ENCODE measurements at places on chromosomes 3 and 15.
A peak's percentile ranks its signal among the peaks of the same experiment; 100 is the strongest.

GRCh38 chr3:44984335-44984734, 8.3 kb downstream of the EXOSC7 start:
- DNase-seq: no peak

- no peak for DNase-seq
Observed at GRCh38 chr3:29137601-29138000, 143.3 kb upstream of the RBMS3 start.

GRCh38 chr3:141877911-141878310, 1.5 kb downstream of the ATP1B3 start:
- no peak for DNase-seq

GRCh38 chr3:3443482-3443881, 264.0 kb upstream of the CRBN start:
- no peak for DNase-seq

DNA sequence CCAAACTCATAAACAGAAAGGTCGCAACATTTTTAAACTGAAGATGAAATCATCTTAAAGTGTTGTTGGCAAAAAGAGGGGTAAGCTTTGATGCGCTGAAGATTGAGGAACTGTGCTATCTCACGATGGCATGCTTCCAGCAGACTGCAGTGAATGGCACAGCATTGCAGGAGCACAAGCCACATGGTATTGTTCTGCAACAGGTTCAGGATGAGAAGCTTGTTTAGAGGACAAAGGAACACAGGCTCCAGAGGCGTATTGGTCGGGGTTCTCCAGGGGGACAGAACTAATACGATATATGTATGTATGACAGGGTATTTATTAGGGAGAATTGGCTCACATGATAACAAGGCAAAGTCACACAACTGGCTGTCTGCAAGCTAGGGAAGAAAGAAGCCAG, 13.8 kb upstream of the PLD1 start:
- DNase-seq: no peak

GRCh38 chr3:31960793-31961431, 20.1 kb downstream of the OSBPL10 start:
- DNase-seq: no peak

- no peak for DNase-seq
Observed at GRCh38 chr15:48459571-48460442, 128.6 kb downstream of the DUT start.

- DNase-seq: no peak
Observed at GRCh38 chr15:47834093-47834492, 116.8 kb downstream of the SEMA6D start.

- DNase-seq: no peak
Observed at GRCh38 chr3:45912435-45912834, 26.1 kb downstream of the CCR9 start.

GRCh38 chr3:53718462-53718861, 127.8 kb downstream of the CHDH start:
- DNase-seq: no peak

DNA sequence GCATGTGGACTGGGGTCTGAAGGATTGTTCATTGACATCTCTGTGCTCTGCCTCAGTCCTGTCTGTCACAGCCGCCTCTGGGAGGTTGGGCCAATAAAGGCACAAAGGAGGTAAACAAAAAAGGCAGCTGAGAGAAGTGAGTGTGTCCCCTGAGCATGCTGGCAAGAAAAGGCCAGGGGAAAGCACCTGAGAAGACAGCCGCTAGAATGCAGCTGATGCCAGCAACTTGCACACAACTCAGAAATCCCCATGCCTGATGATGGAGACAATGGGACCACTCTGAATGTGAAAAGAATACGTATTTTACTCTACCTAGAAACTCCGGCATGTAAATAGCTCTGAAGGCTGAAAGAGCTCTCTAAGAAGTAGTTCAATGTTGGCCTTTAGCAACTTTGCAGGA, 118.7 kb downstream of the KCNH8 start:
- DNase-seq: no peak

GRCh38 chr3:186002884-186003472, 65.2 kb upstream of the TRA2B start:
- no peak for DNase-seq

- no peak for DNase-seq
Observed at GRCh38 chr15:41336549-41336948, 3.9 kb downstream of the NUSAP1 start.

DNA sequence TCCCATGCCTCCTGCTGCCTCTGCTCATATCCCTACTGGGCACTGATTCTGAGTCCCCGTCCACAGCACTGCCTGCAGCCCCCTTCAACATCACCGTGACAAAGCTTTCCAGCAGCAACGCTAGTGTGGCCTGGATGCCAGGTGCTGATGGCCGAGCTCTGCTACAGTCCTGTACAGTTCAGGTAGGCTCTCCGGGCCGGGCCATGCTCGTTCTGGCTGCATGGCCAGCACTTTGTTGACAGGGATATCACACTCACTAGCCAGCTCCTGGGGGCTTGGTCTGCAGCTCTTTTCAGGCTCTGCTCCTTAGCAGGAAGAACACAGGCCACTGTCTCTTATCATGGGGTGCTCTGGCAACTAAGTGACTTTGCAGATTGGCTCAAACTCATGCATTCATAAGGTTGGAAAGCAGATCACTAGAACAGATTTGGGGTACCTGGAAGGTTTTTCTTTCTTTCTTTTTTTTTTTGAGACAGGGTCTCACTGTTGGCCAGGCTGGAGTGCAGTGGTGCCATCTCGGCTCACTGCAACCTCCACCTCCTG, 6.0 kb downstream of the TYRO3 start:
- no peak for DNase-seq

GRCh38 chr15:64099379-64099778, 3.6 kb downstream of the SNX1 start:
- no peak for DNase-seq

- DNase-seq: no peak
Observed at GRCh38 chr3:77303955-77304699, 264.2 kb downstream of the ROBO2 start.

DNA sequence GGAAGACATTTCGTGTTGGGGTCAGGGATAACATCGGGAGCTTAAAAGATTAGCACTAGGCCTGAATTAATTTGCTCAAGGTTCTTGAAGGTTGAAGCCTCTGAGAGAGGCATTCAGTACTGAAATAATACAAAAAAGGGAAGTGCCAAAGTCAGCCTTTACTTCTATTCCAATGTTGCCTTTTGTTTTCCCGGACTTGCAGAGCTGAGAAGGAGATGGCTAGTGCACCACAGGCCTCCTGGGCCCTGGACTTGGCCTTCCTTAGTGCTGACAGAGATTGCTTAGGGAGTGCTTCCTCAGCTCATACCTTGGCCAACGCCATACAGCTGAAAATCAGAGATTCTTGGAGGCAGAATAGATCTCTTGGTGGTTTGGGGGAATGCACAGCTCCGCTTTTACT, 333.6 kb upstream of the TBL1XR1 start:
- no peak for DNase-seq

DNA sequence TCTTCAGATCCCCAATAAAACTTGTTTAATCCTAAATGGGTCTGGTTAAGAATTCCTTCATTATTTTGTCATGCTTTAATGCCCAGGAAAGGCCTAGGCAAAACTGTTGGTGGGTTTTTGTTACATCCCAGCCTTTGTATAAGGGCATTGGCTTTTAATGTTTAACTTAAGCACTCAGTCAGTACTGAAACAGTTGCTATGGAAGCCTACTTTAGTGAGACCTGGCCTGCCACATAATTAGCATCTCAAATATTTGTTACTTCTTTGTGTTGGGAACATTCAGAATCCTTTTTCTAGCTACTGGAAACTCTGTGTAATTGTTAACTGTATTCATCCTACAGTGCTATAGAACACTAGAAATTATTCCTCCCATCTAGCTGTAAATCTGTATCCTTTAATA, 369.6 kb upstream of the ATP10A start:
- DNase-seq: no peak

DNA sequence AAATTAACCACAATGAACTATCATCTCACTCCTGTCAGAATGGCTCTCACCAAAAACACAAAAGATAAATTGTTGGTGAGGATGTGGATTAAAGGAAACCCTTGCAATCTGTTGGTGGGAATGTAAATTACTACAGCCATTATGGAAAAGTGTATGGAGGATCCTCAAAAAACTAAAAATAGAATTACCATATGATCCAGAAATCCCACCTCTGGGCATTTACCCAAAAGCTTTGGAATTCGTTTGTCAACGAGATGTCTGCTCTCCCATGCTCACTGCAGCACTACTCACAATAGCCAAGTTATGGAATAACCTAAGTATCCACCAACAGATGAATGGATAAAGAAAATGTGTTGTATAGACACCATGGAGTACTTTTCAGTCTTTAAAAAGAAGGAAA, 21.6 kb downstream of the FSIP1 start:
- DNase-seq: no peak

DNA sequence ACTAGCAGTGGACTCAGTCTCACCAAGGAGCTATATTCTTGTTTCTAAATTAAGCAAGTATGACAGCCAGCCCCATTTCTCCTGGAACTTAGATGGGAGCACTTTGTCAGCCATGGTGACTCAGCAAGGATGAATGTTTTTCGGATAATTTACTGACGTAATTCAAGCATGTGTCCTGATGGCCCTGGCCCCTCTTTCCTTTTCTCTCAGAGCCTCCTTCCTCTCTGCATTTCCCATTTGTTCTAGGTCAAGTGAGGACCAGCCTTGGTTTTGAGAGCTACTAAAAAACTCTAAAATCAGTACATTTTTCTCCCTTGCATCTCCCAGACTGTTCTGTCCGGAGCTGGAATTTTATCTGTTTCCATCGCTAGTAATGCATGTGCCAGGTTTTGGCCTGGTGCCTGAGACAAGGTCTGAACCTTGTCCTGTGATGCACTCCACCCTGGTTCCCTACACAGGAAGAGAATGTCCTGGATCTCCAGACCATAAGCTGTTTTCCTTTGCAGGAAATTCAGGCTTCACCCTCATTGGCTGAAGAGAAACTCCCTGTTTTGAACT, 256.6 kb upstream of the ROPN1 start:
- DNase-seq: peak; percentile 83

DNA sequence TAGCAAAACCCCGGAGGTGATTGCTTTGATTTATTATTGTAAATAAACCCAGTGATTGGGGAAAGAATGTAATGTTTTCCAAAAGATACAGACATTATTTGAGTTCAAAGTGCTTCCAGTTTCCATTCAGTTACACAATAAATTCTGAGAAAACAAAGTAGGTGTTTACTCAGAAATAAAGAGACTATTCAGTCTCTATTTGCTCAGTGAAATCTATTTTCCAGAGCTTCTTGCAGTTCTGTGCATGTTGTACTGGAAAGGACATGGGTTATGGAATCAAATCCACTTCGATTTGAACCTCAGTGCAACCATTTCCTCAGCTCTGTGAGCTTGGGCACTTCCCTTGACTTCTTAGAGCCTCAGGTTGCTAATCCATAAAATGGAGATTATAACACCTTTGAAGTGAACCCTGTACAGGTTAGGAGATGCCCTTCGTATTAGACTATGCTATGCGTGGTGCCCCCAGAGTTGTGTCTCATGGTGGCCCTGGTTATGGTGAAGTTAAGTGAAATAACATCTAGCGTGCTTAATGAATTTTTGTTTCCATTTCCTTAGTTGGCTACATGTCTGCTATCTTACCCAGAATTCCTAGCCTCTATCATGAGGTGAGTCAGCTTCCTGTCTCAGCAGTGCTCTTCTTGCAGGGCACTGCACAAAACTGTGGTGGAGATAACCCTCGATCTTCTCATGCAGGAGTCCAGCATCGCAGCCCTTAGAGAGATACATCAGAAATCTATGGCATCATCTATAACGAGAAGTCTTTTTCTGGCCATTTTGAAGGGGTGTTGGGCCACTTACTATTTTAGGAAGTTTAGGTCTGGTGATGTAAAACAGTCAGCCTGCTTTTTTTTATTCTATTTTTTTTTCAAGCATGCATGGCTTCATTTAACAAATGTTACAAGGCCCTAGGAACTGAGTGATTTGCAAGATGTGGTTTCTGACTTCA, 97.7 kb downstream of the RPL39L start:
- DNase-seq: no peak

DNA sequence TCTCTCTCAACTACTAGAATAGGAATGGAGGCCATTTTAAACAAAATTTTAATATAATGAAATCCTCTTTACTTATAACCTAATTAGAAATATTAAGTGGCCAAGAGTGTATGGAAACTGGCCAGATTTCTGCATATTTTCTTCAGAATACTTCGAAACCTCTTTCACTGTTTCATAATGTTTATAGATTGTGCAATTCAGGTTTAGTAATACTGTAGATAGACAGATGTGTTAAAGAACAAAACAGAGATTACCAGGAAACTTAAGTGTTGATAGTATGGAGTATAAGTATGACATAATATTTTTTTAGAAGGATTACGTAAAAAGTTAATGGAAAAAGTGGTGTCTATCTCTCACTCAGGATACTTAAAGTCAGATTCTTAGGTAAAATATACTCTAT, 4.7 kb downstream of the ABHD5 start:
- no peak for DNase-seq

DNA sequence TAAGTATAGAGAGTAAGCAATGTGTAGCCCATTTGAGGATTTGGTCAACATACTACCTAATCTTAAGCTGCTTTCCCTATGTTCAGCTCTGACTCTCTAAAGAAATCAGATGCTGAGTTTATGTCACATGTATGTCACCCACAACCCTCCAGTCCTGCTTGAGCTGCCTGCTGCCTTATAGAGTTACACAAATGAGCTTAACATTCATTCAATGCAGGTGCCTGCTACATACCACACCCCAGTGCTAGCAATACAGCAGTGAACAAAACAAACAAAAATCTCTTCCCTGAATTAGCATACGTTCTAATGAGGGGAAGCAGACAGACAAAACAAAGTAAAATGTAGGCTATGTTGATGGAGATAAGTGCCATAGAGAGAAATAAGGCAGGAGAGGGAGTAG, 93.0 kb downstream of the HHLA2 start:
- DNase-seq: no peak

DNA sequence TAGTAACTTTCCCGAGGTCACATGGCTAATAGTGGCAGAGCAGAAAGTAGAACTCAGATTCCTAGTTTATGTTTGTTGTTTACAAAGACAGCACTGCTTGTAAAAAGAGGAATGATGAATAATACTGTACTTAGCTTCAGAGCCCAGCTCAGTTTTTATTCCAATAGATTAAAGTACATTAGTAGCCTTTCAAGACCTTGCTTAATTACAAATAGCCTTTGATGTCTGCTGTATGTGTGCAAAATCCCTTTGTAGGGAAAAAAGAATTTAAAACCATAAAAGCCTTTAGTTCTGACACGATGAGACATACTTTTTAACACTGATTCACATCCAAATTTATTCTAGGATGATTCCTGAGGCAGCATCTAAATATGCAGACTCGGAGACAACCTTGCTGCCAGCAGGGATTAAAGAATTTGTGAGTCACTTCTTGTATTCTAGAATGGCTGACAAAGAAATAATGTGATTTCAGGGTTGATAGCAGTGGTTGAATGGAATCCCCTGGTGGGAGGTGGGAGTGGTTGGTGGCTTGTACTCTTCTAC, 324.2 kb upstream of the TGFBR2 start:
- DNase-seq: no peak

DNA sequence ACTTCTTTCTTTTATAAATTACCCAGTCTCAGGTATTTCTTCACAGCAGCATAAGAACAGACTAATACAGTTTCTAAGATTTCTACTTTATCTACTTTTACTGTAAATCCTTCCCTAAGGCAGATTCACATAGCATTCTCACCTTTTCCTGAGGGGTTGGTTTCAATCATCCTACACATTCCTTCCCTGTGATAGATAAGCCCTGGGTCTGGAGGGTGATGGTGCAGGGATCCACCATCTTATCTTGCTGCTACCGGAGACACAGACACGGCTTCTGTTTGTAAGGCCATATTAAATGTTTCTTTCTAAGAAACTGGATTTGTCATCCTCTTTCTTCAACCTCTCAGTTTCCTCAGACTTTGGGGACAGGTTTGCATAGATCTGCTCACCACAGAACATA, 6.1 kb downstream of the IQCF5 start:
- no peak for DNase-seq

- no peak for DNase-seq
Observed at GRCh38 chr3:152352554-152352953, 83.8 kb downstream of the MBNL1 start.

Data from ascending aorta (tissue), 2 donors.